Omental fat pad (tissue), 4 donors: ENCODE measurements at places on chromosomes 7 and 10.

- no peak for DNase-seq
Observed at GRCh38 chr7:92648067-92648466, 57.9 kb upstream of the FAM133B start.

GRCh38 chr7:142873871-142874270 lies 11.7 kb downstream of the TRPV6 start:
- DNase-seq: no peak

GRCh38 chr7:120760050-120760449 lies 97.9 kb downstream of the TSPAN12 start:
- no peak for DNase-seq

GRCh38 chr10:122293156-122293960 lies 22.3 kb downstream of the BTBD16 start:
- no peak for DNase-seq

DNA sequence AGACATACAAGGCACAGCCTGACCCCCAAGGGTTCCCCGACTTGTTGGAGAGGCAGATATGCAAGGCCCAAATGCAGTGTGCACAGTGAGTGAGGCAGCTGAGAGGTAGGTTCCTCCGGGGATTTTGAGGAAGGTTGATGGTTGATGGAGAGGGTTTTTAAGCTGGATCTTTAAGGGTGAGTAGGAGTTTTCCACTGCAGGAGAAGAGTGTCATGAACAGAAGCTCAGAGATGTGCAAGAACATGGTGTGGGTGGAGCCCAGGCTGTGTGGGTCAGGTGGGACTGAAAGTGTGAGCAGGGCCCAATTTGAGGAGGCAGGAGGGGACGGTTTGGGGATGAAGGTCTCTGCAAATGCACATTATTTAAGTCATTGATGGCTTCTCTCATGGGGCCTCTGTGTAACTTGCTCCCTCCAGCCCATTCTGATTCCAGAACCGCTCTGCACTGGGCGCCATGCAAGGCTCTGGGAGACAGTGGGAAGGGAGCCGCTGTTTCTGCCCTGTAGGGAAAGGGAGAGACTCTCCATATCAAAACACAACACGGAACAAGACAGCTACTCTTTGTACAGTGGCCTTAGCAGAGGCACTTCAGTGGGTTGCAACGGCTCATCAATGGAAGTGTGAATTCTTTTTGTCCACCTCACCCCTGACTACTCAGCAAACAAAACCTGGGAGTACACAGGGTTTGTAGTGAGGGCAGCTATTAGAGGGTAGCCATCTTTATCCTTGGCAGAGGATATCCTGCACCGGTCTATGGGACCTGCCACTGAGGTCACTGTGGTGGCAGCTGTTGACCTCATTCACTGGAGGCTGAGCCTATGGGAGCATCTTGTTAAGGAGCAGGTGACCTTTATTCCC lies 29.7 kb downstream of the RAMP3 start:
- no peak for DNase-seq

- DNase-seq: no peak
Observed at GRCh38 chr7:17434191-17434590, 135.7 kb downstream of the AHR start.
